ENCODE measurements at places on chromosomes 1 and 21.

GRCh38 chr21:41381731-41382130 is 19.9 kb downstream of the MX2 start:
- no peak for DNase-seq

DNA sequence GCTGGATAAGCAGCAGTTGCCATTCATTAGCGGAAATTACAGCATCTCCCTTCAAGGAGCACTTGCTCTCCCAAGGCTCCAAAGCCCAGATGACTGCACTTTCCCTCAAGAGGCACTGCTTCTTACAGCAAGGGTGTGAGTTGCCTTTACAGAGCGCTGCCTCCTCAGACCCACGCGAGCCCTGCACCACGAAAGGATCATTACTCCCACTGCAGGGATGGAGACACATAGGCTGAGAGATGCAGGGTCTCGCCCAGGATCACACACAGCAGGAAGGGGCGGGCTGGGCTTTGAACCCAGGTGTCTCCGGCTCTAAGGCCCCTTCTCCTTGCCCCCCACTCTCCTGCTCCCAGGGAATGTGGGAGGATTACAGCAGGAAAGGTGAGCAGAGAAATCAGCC is 405.5 kb downstream of the MATN1 start:
- no peak for DNase-seq

DNA sequence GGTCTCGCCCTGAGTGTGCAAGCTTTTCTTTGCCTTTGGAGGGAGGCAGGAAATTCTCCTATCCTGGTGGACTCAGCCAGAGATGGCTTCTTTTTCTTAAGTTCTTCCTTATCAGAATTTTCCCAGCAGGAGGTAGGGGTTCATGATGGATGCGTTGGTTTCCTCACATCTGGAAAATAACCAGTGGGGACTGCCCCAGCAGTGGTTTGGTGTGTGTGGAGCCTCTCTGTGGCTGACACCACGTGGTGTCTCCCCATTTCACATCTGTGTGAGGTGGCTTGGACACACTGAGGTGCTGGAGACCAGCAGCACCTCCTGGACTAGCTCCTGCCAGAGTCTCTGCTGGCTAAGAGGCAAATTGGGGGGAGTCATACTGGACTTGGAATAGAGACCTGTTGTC is 32.6 kb downstream of the B3GALT5 start:
- no peak for DNase-seq

- DNase-seq: no peak
These were observed 33.4 kb downstream of the CAPN2 start for GRCh38 chr1:223745731-223746130.

- no peak for DNase-seq
These were observed 47.6 kb downstream of the TRIM11 start for GRCh38 chr1:228358764-228359612.

Measured in immature natural killer cell (primary cell).